ENCODE measurements at places on chromosomes 16 and 17. TPM values are rescaled to one million over a fixed set of nuclear protein-coding genes. Genes with fewer than 3 reads are reported as not detected.

Gene KCNH6
- not detected for total RNA-seq

Gene HSD17B2
- not detected for total RNA-seq

Gene NLRC3
- total RNA-seq: 0.45 TPM

Gene MMP25
- 0.58 TPM for total RNA-seq

Gene LRRC75A
- 5.8 TPM for total RNA-seq

Gene FNDC8
- total RNA-seq: not detected

Gene ITGAD
- total RNA-seq: not detected

Gene TMEM92
- 1.3 TPM for total RNA-seq

Gene JPH3
- not detected for total RNA-seq

Gene AOC3
- 112 TPM for total RNA-seq

Gene CRYBA1
- not detected for total RNA-seq

DNA sequence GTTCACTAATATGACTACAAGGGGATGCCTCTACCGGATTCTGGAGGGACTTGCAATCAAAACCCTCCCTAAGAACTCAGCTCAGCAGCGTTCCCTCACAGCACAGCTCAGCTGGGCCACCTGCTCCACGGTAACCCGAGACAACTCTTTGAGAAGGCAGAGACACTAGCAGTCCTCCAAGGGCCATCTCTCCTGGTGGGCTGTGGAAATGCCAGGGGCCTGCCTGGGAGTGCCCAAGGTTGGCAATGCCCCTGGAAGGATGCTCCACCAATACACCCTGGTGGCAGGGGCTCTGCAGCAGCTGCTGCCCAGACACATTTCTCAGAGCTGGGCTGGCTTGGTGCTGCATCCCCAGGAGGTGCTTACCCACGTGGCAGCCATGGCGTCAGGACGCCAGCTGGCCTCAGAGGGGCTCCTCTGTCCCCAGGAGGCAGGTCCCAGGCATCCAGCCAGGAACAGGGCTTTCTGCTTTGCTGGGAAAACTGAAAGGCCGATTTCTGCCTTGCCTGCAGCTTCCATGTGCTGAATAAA lies 16.5 kb downstream of the CDIP1 start:
- H3K27ac ChIP-seq: no peak overlapping the region
- no peaks in the 10 kb centered on the region for H3K36me3 ChIP-seq
- H3K4me1 ChIP-seq: no peaks in the 10 kb centered on the region
- H3K4me3 ChIP-seq: no peak overlapping the region
- peak; percentile 38 for DNase-seq

GRCh38 chr16:27725236-27726000 lies 175.5 kb downstream of the KATNIP start:
- H3K27me3 ChIP-seq: no peaks in the 10 kb centered on the region
- H3K36me3 ChIP-seq: no peaks in the 10 kb centered on the region
- H3K27ac ChIP-seq: no peak overlapping the region
- H3K4me3 ChIP-seq: no peak overlapping the region
- H3K4me1 ChIP-seq: peaks cover 12% of the 10 kb centered on the region

GRCh38 chr17:44527102-44527501 lies 23.9 kb upstream of the GPATCH8 start:
- H3K4me3 ChIP-seq: no peak overlapping the region
- no peak for DNase-seq
- H3K36me3 ChIP-seq: no peaks in the 10 kb centered on the region
- no peak overlapping the region for H3K27ac ChIP-seq

- no peak overlapping the region for H3K4me3 ChIP-seq
- H3K4me1 ChIP-seq: no peaks in the 10 kb centered on the region
- H3K36me3 ChIP-seq: no peaks in the 10 kb centered on the region
- H3K27me3 ChIP-seq: no peaks in the 10 kb centered on the region
- no peak overlapping the region for H3K27ac ChIP-seq
- no peak for DNase-seq
These were observed 15.1 kb upstream of the GUCY2D start for GRCh38 chr17:7987112-7987893.

DNA sequence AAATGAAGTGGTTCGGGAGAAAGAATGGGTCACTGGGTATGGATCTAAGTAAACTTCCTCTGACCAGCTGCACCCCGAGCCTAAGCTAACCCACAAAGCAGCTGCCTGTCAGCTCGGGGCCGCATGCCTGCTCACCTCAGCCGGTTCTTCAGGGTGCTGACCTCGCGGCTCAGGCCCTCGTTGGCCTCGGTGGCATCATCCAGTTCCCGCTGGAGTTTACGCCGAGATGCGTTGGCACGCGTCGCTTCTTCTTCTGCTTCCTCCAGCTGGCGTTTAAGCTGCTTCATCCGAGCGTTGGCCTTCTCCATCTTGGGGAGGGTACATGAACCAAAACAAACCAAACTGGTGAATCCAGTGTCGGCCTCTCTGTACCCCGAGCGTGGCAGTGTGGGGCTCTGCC lies 41.1 kb downstream of the NDEL1 start:
- H3K36me3 ChIP-seq: no peaks in the 10 kb centered on the region
- H3K4me1 ChIP-seq: peaks cover 22% of the 10 kb centered on the region
- H3K4me3 ChIP-seq: no peak overlapping the region
- no peaks in the 10 kb centered on the region for H3K27me3 ChIP-seq
- no peak overlapping the region for H3K27ac ChIP-seq

GRCh38 chr16:11079652-11080187 lies 135.4 kb downstream of the CLEC16A start:
- no peak overlapping the region for H3K4me3 ChIP-seq
- no peak for DNase-seq
- H3K4me1 ChIP-seq: peaks cover 23% of the 10 kb centered on the region
- H3K27ac ChIP-seq: no peak overlapping the region

DNA sequence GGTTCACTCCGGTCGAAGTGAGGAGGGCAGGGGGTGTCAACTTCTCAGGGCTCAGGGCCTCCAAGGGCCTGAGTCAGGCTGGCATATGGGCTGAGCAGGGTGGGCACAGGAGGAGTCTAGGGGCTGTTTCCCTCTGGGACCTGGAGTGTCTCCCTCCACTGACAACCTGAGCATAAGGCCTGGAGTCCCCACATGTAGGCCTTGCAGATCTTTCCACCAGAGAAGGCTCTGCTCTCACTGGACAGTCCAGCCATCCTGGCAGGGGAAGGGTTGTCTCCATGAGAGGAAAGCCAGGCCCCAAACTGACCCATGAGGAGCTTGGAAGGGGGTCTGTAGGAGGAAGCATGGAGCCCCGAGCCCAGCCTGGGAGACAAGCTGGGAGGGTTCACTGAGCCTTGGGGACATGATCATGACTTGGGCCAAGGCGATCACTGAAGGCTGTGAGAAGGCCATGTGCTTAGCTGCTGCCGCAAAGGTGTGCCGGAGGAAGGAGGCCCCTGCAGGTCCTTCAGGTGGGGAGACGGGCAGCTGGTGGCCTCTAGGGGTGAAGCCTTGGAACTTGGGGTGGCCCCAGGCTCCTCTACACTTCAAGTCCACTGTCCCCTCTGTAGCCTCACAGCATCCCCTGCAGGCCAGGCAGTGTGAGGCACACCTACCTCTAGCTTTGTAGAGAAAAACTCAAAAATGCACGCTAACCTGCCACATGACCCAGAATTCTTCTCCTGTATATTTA lies 9.9 kb downstream of the CMTM2 start:
- no peak overlapping the region for H3K27ac ChIP-seq
- H3K36me3 ChIP-seq: no peaks in the 10 kb centered on the region
- H3K4me1 ChIP-seq: no peaks in the 10 kb centered on the region
- no peak for DNase-seq

GRCh38 chr17:10229181-10229580 lies 30.8 kb upstream of the GAS7 start:
- no peaks in the 10 kb centered on the region for H3K27me3 ChIP-seq
- no peak overlapping the region for H3K27ac ChIP-seq
- H3K36me3 ChIP-seq: no peaks in the 10 kb centered on the region
- DNase-seq: no peak

GRCh38 chr16:56125922-56126321 lies 65.4 kb upstream of the GNAO1 start:
- DNase-seq: no peak
- H3K4me3 ChIP-seq: no peak overlapping the region
- H3K27me3 ChIP-seq: no peaks in the 10 kb centered on the region
- no peak overlapping the region for H3K27ac ChIP-seq

DNA sequence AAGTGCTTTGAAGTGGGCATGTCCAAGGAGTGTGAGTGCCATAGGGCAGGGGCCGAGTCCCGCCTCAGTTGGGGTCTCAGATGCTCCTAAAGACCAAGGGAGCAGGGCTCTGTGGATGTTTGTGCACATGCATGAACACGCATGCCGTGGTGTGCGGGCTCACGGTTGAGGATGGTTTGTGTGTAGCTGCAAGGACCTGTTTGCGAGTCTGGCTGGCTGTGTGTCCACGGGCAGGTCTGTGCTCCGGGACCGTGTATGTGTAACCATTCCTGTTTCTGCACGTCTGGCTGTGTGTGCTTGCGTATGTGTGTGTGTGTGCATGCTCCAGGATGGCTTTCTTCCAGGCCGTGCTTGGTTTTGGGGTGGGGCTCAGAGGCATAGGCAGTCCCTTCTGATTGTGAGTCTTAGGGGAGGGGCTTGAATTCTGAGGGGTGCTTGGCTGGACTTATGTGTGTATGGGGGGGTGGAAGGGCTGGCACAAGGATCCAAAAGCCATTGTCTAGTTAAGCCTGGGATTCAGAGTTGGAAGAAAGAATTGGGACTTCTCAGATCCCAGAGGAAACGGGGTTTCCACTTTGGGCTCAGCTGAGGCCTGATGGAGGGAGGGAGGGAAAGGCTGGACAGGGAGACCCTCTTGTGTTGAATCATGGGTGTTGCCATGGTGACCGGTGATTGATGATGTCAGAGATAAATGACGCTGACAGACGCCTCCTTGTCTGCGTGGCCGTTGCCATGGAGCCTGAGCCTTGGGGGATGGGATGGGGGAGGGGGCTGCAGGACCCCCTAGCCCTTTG lies 14.4 kb downstream of the GJD3 start:
- no peak overlapping the region for H3K27ac ChIP-seq
- H3K36me3 ChIP-seq: no peaks in the 10 kb centered on the region
- no peak overlapping the region for H3K4me3 ChIP-seq
- no peak for DNase-seq
- H3K27me3 ChIP-seq: no peaks in the 10 kb centered on the region
- peaks cover 38% of the 10 kb centered on the region for H3K4me1 ChIP-seq

Data from ovary (tissue), 10 donors.